Activated T-helper 2 cell treated with anti-CD3 and anti-CD28 coated beads, Interferon-gamma antibody, Interleukin-2, Interleukin-4, amounts not matched to agents 10 μg/mL and 5 μg/mL and 100 μg/mL, durations not matched to agents 14 hours and 24 hours and 36 hours (primary cell): ENCODE measurements at places on chromosomes 7 and 10. TPM values are rescaled to one million over a fixed set of nuclear protein-coding genes. Genes with fewer than 3 reads are reported as not detected.

GRCh38 chr7:28183627-28184026 lies 3.0 kb upstream of the JAZF1 start:
- H3K27me3 ChIP-seq: peaks cover 60% of the 10 kb centered on the region
- DNase-seq: no peak
- H3K4me3 ChIP-seq: no peak overlapping the region

DNA sequence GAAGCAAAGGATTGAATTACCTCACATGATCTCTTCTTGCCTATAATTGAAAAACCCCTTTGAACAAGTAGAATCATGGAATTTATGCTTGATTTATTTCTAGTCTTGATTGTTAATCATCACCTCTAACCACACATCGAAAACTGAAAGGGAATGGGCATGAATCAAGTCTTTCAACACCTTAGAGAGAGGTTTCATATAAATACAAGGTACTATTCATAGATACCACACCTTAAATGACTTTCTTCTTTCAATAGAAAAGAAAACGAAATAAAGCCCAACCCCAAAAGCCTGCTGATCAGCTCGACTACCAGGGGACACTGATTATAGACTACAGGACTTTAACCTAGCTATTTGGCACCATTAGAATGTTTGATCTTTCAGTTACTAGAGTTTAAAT lies 128.6 kb upstream of the PTPRZ1 start:
- no peaks in the 10 kb centered on the region for H3K36me3 ChIP-seq
- H3K27ac ChIP-seq: no peak overlapping the region
- no peaks in the 10 kb centered on the region for H3K27me3 ChIP-seq
- H3K4me1 ChIP-seq: no peaks in the 10 kb centered on the region

DNA sequence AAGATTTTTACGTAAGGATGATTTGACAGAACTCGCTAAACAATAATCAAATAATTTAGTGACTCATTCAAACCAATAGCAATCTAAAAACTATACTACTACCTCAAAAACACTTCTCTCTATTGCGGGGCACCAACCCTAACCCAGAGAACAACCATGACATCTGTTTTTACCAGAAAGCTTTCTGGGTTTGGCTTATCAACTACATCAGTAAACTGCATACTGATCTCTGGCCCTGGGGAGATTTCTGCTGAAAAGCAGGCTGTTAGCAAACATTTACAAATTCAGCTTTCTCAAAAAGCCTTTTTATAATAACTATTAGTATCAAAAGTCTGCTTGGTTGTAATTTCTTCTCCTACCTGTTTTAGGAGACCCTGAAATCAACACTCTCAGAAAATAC lies 144.5 kb upstream of the ZWINT start:
- no peak overlapping the region for H3K27ac ChIP-seq
- H3K4me1 ChIP-seq: no peaks in the 10 kb centered on the region
- H3K36me3 ChIP-seq: no peaks in the 10 kb centered on the region
- no peak for DNase-seq
- no peak overlapping the region for H3K4me3 ChIP-seq
- H3K27me3 ChIP-seq: no peaks in the 10 kb centered on the region

DNA sequence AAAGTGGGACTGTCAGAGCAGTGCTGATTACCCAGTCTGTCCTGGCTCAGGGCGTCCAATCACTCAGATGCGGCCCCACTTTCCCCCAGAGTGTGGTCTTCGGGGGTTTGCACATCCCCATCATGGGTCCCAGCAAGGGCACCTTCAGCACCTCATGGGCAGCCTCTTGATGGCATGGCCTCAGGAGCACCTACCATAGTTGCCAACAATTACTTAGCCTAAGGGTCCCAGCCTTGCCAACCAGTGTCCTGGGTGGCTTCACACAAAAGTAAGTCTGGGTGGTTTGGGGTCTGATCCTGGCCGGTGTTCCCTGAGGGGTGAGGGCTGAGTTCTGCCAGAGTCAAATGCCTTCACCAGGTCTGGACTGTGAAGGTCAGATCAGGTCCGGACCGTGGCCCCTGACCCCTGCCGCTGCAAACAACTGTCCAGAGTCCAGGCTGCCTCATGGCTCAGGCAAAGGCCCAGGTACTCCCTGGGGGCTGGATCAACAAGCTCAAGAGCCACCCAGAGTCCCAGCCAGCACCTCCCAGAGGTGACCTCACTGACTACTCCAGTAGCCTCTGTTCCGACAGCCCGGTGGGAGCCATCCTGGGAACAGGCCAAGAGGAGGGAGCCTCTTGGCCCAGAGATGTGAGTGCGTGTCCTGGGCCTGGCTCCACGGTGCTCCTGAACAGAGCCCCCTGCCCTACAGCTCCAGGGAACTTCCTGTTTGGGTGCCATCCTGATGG lies 6.2 kb upstream of the MARVELD1 start:
- no peak for DNase-seq
- H3K4me1 ChIP-seq: peaks cover 1% of the 10 kb centered on the region
- H3K27me3 ChIP-seq: peaks cover 24% of the 10 kb centered on the region
- H3K36me3 ChIP-seq: no peaks in the 10 kb centered on the region

The TWIST1 gene
- 1.2 and 2.2 TPM in 2 replicates for total RNA-seq

The CPA2 gene
- 0.14 TPM in 1 of 2 replicates, not detected in the other for total RNA-seq

The UCN3 gene
- not detected in 2 replicates for total RNA-seq

The CPED1 gene
- not detected in 2 replicates for total RNA-seq
